ENCODE measurements at places on chromosomes 1 and 21. TPM values are rescaled to one million over a fixed set of nuclear protein-coding genes. Genes with fewer than 3 reads are reported as not detected.

DNA sequence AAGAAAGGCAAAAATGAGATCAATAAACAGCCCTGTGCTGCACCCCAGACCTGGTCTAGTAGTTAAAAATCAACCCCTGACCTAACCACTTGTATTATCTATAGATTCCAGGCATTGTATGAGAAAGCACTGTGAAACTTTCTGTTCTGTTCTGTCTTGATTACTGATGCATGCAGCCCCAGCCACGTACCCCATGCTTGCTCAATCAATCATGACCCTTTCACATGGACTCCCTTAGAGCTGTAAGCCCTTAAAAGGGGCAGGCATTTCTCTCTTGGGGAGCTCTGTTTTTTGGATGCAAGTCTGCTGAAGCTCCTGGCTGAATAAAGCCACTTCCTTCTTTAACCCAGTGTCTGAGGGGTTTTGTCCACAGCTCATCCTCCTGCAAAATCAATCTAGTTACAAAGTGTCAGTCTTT lies 24.2 kb upstream of the CD34 start:
- DNase-seq: no peak

GRCh38 chr1:26283871-26284596 lies 4.1 kb downstream of the SH3BGRL3 start:
- no peak for DNase-seq

DNA sequence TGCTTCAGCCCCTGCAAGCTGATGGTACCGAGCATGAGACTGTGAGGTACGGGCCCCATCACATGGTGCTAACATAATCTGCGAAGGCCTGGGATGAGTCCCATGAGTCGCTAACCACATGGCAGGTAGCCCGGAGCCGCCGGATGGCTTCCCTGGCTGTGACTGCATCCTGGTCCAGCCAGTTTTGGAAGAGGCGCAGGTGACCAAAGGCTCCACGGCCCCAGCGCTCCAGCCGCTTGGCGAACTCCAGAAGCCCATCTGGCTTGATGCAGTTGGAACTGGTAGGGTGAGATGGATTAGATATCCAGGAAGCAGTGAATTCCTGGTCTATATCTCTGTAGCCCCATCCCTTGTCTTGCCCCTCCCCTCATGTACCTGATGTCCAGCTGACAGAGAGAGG lies 24.6 kb downstream of the LRRC41 start:
- DNase-seq: no peak

DNA sequence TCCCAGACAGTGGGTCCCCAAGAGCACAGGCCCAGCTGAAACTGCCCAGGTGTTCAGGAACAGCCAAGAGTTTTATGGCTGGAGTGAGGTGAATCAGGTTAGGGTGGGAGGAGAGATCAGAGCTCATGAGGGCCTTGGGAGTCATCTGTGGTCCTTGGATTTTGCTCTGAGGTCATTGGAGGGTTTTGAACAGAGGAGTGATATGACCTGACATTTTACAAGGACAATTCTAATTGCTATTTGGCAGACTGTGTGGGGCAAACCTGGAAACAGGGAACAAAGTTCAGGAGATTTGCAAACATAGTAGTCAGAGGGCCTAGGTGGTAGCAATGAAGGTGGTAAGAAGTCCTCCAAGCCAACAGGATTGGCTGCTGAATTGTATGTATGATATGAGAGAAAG lies 31.1 kb upstream of the LRRN2 start:
- DNase-seq: peak; percentile 20

- DNase-seq: no peak
These were observed 74.7 kb downstream of the ARHGEF16 start for GRCh38 chr1:3529099-3529729.

DNA sequence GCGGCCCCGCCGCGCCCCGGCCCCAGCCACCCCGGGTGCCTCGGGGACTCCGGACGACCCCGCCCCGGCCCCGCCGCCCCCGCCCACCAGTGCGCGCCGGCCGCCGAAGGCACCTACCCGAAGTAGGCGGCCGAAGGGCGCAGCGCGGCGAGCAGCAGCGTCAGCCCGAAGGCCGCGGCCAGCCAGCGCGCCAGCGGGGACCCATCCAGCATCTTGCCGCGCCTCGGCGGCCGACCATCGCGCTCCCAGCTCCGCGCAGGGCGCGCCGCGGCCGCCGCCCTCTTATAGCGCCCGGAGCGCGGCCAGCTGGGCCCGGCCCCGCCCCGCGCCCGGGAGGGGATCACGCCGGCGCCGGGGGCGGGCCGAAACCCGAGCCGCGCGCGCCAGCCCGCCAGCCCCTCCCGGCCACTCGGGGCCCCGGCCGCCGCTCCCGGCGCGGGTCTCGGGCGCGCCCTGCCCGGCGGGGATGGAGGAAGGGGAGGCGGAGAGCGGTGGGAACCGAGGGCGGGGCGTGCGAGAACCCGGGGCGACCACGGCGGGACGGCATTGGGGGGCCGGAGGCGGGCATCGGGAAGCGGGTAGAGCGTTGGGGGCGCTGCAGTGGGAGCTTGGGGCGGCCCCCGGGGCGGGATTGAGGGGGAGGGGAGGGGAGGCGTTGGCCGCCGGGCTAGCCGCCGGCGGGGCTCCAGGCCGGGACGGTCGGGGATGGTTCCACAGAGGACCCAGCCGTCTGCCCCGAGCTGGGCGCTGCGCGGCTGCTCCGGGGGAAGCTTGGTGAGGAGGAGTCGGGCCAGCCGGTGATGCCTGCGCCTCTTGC lies at the start of gene WNT9A:
WNT9A (minus strand) TSS at position 257 of the 817 bp plus-strand sequence; CDS start at position 212, 45 bp downstream.
- no peak for DNase-seq

DNA sequence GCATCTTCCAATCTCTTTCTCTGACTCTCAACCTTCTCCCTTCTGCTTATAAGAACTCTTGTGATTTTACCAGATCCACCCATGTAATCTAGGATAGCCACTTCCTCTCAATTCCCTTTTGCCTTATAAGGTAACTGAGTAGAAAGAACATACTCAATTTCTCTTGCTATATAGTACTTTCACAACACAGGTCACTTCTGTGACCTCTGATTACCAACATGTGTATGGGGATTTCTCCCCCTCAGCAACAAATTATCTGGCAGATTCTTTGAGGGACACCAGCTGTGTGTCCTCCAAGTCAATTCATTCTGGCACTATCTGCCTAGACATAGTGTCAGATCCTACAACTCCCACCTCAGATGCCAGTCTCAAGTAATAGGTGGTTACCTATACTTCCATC lies 62.5 kb downstream of the IL23R start:
- DNase-seq: no peak

GRCh38 chr1:65965112-65965996 lies 172.7 kb downstream of the PDE4B start:
- DNase-seq: no peak

DNA sequence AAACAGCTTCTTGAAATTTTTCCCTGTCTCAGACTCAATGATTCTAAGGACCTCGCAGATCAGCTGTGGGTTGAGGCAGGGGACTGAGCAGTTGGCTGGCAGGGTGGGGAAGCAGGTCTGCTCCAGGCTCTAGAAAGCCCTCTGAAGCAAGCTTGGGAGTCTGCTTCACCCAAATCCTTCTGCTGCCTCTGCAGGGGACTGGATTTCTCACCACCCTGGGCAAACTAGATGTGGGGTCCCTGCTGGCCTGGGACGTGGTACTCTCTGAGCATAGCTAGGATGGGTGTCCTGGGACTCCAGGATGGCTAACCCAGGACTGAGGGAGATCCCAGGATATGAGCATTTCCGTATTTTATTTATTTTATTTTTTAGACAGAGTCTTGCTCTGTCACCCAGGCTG lies 89.3 kb downstream of the LAMC2 start:
- DNase-seq: no peak

DNA sequence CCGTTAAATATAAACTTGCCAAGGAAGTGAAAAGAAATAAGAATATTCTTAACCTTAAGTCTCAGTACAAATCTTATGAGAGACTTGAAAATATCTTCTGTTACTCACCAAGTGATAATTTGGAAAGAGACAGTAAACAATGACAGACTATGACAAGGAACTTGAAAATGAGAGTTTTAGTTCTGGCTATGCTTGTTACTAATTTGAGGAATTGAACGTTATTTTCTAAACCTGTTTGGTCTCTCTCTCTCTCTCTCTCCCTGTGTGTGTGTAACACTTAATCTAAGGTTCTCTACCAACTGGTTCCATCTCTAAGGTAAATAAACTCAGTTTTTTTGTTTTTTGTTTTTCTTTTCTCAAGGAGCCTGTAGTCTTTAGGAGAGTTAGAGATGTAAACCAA lies 161.8 kb downstream of the AMY1C start:
- DNase-seq: no peak

DNA sequence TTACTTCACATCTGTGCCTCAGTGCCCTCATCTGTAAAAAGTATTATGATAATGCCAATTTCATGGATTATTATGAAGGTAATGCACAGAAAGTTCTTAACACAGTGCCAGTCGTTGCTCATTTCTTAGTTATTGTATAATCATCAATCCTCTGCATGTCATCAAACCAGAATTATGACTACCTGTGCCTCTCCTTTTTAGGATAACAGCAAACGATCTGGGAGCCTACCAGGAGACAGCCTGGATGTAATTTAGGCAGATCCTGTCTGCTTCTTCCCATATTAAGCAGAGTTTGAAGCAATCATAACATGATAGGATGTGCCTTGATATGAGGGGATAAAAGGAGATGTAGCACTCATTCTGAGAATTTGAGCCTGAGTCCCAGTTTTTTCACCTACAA lies 177.4 kb upstream of the DPT start:
- DNase-seq: no peak

GRCh38 chr1:222390181-222390580 lies 157.7 kb downstream of the HHIPL2 start:
- DNase-seq: no peak

DNA sequence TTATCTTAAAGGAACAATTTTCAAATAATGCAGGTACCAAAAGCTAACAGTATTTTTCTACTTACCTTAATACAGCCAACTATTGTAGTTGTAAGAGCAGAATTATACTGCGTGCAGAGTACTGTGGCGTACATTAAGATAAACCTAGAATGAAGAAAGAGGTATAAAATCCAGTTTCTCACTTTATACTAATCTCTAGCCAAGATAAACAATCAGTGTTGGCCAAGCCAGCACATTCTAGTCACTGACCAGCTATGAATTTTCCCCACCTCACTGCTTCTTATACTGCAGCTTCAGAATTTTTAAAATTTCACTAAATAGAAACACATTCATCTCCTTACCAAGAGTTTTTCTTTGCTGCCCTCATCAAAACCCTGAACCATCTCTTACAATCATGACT lies 33.6 kb downstream of the SLC35D1 start:
- DNase-seq: no peak

GRCh38 chr1:234902774-234903547 lies 225.7 kb downstream of the TOMM20 start:
- no peak for DNase-seq

GRCh38 chr1:21340230-21340945 lies 50.1 kb upstream of the ECE1 start:
- no peak for DNase-seq

- DNase-seq: no peak
These were observed 2.4 kb downstream of the MAB21L3 start for GRCh38 chr1:116113615-116114014.

- DNase-seq: no peak
These were observed 48.6 kb upstream of the COL6A1 start for GRCh38 chr21:45932922-45933502.

DNA sequence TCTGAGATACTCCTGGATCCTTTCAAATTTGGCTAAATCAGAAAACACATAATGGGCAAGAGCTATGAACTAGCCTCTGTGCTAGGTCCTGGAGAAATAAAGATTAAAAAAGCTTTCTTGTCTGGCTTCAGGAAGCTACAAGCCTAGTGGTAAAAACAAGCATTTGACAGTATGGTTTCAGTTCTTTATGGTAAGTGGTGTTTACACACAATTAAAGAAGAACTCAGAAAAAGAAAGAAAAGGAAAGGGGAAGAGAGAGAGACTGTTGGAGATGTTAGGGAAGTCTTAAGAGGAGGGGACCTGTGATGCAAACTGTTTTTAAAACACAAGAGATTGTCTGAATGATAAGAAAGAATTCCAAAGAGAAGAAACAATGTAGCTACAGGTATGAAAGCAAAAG lies 1.8 kb downstream of the OR10J1 start:
- DNase-seq: no peak

- no peak for DNase-seq
These were observed 200.7 kb downstream of the CHRM3 start for GRCh38 chr1:239587066-239587465.

DNA sequence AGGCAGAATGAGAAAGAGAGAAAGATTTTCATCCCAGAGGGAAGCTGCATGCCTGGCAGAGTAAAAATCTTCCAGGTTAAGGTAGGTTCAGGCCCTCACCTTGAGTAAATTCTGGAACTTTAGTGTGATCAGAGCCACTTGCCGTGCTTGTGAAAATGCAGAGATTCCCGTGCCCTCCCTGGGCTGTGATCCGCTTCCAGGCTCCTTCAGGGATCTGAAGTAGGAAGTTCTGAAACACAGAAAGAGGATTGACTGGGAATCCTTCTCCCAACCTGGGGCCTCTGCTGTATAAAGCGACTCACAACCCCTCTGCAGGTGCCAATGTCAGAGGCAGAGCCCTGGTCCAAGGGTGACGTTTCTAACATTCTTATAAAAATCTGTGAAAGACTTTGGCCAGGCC lies 26.6 kb downstream of the NUAK2 start:
- no peak for DNase-seq

GRCh38 chr21:33943293-33943692 lies 27.7 kb upstream of the ATP5PO start:
- no peak for DNase-seq

DNA sequence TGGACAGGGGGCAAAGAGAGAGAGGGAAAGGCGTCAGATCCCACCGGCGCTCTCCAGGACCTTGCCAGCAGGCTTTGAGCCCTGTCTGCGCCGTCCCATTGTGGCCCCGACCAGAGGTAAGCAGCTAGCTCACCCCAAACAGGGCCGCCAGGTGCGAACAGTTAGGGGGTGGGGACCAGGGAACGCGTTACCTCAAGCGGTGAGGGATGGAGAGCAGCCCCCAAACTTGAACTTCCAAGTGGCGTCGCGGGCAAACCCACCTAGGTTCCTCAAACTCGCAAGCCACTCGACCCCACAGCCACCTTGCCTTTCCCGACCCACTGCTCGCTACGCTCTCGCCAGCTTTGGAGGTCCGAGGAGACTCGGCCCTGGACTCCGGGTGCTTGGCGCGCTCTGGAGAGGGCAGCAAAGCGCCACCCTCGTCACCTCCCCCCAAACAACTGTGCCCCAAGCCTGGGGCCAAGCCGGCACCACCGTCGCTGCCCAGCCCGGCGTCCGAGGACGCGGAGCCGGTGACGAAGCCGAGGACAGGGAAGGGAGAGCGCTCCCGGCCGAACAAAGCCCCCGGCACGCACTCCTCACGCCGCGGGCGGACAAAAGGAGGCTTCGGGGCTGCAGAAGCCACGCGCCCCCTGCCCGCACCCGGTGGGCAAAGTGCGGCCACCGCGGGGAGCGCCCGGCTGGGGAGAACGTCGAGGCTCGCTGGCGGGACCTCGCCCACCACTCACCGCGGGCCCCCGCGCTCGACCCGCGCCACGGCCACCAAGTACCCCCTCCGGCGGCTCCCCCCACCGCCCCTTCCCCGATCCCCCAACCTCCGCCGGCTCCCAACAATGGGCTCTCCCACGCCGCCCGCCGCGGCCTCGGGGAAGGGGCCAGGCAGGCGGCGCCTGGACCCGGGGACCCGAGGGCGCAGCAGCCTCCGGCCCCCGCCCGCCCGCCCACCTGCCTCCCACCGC lies 976 bp downstream of the SSBP3 start:
- DNase-seq: no peak

- no peak for DNase-seq
These were observed 138.4 kb downstream of the PLXNA2 start for GRCh38 chr1:208105756-208106155.

The GDAP2 gene
- 11.4 TPM for polyA plus RNA-seq

The SMG7 gene
- 26.7 TPM for polyA plus RNA-seq

The EFNA4 gene
- 12.0 TPM for polyA plus RNA-seq

The AGRN gene
- polyA plus RNA-seq: 82.7 TPM

The ANGPTL3 gene
- 1.3 TPM for polyA plus RNA-seq

The IGSF21 gene
- polyA plus RNA-seq: not detected

The SERINC2 gene
- 165 TPM for polyA plus RNA-seq

The IQCC gene
- 1.7 TPM for polyA plus RNA-seq

The SAMD11 gene
- polyA plus RNA-seq: not detected

The PLXNA2 gene
- polyA plus RNA-seq: 2.1 TPM
